ENCODE measurements at places on chromosomes 6 and 20.
A peak's percentile ranks its signal among the peaks of the same experiment; 100 is the strongest.

GRCh38 chr6:20266851-20267608 is 54.8 kb upstream of the MBOAT1 start:
- DNase-seq: no peak

GRCh38 chr6:143335865-143336264 is 114.6 kb downstream of the ADAT2 start:
- DNase-seq: no peak

DNA sequence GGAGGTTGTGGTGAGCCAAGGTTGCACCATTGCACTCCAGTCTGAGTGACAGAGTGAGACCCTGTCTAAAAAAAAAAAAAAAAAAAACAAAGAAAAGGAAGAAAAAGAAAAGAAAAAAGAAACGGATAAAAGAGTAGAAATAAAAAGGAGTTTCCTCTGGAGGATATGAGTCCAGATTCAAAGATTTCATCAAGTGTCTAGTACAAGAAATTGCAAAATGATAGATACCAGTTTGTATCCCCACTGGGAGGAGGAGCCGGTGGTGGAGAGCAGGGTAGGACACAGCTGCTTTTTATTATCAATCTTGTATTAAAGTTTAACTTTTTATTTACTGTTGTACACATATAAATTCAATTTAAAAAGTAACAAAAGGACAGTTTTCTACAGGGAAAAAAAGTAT is 113.9 kb downstream of the BMP7 start:
- no peak for DNase-seq

DNA sequence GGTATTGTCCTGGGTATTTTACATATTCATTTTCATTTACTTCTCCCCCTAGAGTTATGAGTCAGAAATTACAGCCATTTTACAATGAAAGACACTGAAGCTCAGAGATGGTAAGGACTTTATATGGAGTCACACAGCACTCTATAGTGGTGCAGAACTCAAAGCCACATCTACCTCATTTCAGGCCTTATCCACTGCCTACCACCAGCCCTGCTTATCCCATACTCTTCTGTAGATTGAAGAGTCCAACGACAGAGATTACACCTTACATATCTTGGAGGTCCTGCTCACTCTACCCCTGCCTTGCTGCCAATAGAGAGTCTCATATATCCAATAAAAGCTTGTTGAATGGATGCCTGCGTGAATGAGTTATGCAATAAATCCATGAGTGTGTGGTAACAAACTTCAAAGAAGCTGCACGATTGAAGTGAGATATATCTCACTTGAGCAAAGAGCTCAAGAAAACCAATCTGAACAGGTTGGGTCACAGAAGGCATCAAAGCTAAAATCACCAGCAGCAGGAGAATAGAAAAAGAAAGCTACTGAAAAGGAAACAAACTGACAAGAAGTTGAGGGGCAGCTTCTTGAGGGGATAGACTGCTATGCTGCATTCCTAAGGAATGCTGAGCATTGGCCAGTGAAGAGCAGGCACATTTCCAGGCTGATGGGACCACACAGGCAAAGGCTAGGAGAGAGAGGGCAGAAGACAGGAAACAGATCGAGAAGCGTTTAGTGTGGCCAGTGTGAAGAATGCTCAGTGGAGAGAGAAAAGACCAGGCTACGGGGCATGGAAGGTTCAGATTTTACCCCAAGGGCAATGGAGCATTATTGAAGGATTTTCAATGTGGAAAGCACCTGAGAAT is 585.6 kb downstream of the DHX35 start:
- no peak for DNase-seq

- DNase-seq: no peak
Measured at GRCh38 chr6:121430514-121431460, 4.7 kb upstream of the GJA1 start.

DNA sequence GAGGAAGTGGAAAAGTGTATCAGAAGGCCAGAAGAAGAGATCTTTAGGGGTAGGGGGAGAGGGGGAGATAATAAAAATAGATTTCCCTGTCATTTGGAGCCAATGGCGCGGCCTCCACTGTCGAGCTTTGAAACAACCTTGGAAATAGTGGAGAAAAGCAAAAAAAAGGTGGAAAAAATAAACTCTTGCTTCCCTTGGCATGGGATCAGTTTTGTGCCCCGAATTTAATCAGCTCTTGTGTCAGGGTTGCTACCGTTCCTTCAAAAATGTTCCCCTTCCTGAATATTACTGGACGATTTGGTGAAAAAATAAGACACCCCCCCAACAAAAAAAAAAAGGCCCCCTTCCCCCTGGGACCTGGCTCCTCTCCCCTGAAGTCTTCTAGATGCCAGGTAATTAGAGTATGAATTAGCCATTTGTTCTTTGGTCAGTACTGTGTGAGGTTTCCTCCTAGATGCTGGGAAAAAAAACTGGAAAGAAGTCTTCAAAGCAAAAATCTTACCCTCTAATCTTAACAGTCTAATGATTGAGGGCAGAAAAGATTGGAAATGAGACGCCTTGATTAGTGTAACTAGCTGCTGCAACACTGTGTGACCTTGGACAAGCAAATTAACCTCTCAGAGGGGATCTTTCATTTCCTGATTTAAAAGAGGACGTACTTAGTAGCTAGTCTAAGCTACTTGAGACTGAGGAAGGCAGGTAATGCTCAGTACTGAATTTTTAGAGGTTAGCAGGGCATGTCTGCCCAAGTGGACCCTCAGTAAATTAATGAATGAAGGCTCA is 872 bp upstream of the RBM39 start:
- DNase-seq: peak; percentile 59

- DNase-seq: no peak
Measured at GRCh38 chr6:82953871-82954270, 111.8 kb downstream of the UBE3D start.

DNA sequence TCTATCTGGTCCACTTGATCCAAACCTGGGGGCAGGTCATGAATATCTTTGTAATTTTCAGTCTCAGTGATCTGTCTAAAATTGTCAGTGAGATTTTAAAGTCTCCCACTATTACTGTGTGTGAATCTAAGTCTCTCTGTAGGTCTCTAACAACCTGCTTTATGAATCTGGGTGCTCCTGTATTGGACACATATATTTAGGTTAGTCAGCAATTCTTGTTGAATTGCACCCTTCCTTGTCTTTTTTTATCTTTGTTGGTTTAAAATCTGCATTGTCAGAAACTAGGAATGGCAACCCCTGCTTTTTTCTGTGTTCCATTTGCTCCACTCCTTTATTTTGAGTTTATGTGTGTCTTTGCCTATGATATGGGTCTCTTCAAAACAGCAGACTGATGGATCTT is 140.7 kb downstream of the ASCC3 start:
- DNase-seq: no peak

DNA sequence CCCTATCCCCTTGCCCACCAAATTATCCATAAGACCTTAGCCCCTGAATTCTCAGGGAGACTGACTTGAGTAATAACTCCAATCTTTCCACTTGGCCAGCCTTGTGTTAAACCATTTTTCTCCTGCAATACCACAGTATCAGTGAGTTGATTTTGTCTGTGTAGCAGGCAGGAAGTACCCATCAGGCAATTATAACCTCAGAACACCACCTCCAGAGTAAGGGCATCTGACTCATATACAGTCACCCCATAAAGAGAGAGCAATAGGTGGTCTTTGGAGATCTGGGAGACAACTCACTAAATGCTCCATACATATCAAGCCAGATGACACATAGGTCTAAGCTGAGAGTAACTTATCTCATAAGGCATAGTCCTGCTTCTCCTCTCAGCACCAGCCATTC is 83.7 kb downstream of the FILIP1 start:
- no peak for DNase-seq
